ENCODE measurements at places on chromosomes 2 and 18.

DNA sequence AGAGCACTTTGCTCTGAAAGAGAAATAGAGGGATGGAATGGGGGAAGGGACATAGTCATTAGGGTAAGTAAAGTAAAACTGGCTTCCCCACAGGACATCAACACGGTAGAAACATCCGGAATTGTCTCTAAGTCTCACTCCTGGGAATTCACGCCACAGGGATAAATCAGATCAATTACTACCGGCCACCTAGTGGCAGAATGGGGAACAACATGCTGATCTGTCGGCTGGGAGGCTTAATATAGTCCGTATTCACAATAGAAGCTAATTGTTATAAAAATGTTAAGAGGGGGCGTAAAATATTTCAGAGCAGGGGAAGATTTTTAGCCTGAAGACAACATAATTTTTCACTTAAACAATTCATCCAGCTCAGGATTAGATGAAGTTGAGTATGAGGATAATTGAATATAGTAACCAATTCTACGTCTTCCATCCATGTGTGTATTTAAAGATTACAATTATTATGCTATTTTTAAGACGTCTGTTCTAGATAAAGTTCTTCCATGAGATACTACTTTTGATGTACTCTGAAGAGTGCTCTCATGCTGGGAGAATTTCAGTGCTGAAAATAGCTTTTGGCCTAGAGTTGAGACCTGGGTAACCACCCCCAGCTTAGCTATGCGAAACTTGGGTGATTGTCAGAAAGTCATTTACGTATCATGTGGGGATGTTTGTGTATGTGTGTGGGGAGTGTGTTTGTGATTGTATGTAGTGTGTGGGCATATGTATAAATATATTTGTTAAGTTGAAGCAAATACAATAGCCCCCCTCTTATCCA lies 65.7 kb downstream of the LRRTM1 start:
- DNase-seq: peak; percentile 0

- DNase-seq: no peak
These were observed 101.1 kb upstream of the FZD7 start for GRCh38 chr2:201932511-201932910.

GRCh38 chr2:212682937-212683336 lies 144.3 kb upstream of the ERBB4 start:
- no peak for DNase-seq

GRCh38 chr2:88690591-88691338 lies 708 bp upstream of the RPIA start:
- peak; percentile 9 for DNase-seq

- no peak for DNase-seq
These were observed 43.0 kb upstream of the PID1 start for GRCh38 chr2:229314117-229314516.

GRCh38 chr2:126244937-126245336 lies 411.0 kb upstream of the GYPC start:
- DNase-seq: no peak

GRCh38 chr2:230471074-230471473 lies 55.1 kb downstream of the SP100 start:
- no peak for DNase-seq

GRCh38 chr2:216664593-216665034 lies 30.7 kb downstream of the IGFBP5 start:
- DNase-seq: no peak

DNA sequence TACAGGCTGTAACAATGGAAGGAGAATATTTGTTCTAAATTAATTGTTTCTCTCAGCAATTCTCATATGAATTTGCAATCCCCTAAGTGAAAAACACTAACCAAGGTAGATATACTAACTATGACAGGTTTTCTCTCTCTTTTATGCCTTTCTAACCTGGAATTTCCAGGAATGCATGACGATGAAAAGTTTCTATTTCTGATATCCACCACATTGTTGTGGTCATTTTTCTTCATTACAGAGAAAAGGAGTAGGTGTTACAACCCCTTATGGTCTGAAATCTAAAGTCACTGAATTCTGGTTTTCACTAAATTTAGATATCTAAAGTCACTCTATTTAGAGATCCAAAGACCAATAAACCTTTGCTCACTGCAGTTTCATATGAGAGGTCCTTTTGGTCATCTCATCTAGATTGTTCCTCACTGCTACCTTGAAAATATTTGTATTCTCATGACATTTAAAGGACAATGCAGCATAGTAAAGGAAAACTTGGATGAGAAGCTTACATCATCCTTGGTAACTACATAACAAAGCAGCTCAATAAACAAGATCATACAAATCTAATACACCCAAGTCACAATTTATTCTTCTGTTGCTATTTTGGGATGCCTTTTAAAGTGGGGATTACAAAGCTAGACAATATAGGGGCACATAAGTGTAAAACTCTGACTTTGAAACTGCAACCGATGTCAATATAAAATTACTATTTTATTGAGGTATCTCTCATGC lies 85.8 kb downstream of the TCF4 start:
- no peak for DNase-seq

DNA sequence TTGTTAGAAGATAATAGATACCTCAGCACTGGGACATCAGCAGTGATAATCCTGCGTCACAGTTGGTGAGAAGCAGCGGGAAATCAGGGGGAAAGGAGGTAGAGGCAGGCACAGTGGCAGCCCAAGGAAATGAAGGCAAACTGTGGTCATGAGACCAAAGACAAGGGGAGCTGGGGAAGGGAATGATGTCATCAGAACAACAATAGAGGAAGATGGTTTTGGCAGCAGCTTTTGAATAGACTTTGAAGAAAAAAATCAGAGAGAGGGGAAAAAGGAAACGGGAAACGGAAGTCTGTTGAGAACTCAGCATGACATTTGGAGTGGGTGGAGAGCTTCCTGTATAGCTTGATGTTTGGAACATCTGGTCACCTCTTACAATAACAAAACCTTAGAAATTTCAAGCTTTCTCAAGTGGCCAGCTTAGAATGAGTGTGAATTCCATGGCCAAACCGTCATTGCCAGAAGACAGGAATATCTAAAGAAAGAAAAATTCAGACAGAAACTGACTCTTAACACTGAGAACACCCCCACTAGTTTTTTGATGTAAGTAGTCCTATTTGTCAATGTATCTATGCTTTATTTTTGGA lies 18.4 kb upstream of the YES1 start:
- DNase-seq: no peak

DNA sequence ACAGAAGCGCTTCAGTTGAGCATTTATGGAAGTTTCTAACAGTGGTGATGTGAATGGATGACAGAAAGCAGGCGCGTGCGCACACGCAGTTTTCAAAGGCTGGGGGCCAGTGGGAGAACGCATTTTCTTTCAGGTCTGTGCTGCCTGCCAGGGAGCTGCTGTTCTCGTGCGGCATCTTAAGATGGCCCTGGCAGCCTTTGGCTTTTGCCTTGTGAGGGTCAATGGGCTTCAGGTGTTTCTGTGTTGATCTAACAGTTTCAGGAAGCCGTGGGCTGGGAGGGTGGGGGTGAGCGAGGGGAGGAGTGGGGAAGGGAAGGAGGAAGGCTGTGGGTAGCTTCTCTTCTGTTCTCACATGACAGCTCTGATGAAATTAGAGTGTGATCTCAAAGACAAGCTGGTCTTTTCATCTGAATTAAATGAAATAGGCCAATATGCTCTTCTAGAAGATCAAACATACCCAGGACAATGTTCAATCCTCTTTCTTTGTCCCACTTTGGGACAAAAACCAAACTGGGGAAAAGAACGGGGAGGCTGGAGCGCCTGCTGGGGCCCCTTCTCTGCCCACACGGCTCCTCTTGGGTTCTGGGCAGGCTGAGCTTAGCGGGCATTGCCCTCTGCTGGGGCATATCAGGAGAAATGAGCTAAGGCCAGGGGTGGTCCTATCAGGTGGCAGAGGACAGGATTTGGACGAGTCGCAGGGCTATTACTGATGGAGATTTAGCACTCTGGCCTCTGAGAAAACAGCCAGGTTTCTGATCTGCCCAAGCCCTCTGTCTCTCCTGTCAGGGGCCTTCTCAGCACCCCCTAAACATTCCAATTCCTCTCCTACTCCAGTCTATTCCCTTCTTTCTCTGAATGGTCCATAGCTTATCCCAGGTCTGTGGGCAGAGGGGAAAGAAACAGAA lies 126.2 kb upstream of the LGALSL start:
- no peak for DNase-seq

DNA sequence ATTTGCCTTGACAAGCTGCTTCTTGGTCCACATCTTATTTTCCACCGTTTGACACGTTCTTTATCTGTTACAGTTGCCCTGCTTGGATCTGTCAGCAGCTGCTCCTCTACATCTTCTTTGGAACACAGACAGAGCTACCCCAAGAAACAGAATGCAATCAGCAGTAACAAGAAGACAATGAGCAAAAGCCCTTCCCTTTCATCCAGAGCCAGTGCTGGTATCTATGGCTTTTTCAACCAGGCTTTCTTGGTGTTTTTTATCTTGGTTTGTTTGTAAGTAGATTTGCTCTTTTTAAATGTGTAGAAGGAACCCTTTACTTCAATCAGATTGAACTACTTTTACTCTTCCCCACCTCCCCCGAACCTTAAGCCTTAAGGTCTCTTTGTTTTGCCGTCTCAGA lies 41.9 kb downstream of the CLIP4 start:
- no peak for DNase-seq

- DNase-seq: no peak
These were observed 543.2 kb upstream of the LRRTM4 start for GRCh38 chr2:78065366-78065765.

GRCh38 chr18:42719221-42719620 lies 396.3 kb downstream of the RIT2 start:
- DNase-seq: no peak

DNA sequence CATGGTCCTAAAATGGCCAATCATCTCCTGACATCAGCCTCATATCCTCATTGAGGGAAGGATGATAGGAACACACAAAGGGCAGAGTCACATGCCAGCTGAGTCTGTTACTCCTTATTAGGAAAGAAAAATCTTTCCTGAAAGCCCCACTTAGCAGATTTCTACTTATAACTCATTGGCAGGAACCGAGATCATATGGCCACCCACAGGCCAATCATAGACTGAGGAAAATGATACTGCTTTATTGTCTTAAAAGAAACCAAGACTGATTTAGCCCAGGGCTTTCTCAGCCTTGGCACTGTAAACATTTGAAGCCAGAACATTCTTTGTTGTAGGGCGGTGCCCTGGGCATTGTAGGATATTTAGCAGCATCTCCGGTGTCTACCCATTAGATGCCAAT lies 18.7 kb downstream of the GKN2 start:
- DNase-seq: no peak

- no peak for DNase-seq
These were observed 329.0 kb downstream of the DYSF start for GRCh38 chr2:71782323-71782722.

- DNase-seq: no peak
These were observed 407.6 kb upstream of the MYT1L start for GRCh38 chr2:2738684-2739083.

DNA sequence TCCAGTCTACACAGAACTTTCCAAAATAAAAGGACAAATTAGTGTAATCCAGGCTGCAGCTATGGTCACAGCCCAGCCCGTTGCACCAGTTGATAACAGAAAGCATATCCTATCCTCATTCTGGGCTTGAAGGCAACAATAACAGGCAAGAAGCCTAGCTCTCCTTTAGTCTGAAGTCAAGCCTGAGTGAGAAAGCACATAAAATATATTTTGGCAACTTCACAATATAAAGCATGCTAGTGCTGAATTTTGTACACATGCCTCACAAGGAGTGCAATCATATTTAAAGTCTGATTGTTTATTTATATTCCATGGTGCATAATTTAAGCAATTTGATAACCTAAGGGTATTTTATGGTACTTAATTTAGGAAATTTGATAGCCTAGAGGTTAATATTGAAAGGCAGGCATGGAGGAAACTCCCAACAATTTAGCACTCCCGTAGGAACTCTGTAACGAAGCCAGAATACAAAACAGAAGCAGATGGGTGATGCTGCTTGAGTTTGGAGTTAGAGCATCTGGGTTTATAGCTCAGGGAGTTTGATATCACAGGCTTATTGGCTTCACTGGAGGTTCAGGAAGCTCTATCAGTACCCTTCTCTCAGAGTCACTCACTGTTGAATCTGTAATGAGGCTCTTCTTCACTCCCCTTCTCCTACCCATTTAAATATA lies 1199.1 kb upstream of the GYPC start:
- DNase-seq: no peak

DNA sequence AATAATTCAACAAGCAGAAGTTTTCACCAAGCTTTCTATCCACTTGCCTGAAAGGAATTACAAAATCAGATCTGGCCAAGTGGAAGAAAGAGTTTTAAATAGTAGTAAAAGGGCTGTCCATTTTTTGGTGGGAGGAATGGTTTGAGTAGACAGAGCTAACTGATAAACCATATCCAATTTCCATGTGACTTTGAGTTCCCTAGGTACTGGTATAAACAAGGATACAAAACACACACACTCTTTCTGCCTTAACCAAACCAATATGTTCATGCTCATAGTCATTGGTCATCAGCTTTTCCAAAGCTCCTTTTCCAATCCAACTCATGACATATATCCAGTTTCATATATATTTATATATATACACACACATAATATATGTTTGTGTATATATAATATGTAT lies 49.5 kb upstream of the REL start:
- DNase-seq: no peak

DNA sequence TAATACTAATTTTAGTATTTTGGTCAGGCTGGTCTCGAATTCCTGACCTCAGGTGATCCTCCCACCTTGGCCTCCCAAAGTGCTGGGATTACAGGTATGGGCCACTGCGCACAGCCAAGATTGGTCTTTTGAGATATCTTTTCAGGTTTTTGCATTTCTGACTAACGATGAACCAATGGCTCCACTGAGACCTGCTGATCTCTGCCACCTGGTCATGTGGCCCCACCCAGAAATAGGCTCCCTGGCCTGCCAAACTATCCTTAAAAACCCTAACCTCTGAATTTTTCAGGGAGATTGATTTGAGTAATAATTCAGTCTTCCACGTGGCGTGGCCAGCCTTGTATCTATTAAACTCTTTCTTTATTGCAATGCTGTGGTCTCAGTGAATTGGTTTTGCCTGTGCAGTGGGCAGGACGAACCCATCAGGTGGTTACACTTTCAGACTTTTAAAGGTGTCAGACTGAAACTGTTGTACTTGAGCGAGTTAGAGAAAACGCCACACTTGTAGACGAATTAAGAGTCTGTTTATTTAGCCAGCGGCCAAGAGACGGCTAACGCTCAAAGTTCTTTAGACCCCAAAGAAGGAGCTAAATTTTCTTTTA lies 85.8 kb upstream of the MSH6 start:
- DNase-seq: no peak

DNA sequence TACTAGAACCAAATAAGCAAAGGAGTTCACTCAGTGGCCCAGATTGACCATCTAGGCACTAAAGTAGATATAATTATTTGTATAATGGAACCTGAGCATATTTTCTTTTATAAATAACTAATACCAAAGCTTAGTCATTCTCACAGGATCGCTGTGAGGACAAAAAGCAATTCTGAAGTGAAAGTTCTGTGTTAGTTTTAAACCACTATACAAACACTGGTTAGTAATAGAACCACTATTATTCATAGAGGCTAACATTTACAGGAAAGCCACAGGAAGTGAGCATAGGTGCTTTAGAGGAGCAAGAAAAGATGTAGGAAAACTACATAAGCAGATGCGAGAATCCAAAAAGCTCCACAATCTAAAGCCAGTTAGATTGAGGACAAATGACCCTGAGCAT lies 364.7 kb downstream of the XIRP2 start:
- no peak for DNase-seq

All from stimulated activated CD4-positive, alpha-beta T cell treated with anti-CD3 and anti-CD28 coated beads, Interleukin-1b, Interleukin-23, amount 100 ng/mL, for 24 hours (primary cell).